ENCODE measurements at places on chromosomes 3 and 15.

DNA sequence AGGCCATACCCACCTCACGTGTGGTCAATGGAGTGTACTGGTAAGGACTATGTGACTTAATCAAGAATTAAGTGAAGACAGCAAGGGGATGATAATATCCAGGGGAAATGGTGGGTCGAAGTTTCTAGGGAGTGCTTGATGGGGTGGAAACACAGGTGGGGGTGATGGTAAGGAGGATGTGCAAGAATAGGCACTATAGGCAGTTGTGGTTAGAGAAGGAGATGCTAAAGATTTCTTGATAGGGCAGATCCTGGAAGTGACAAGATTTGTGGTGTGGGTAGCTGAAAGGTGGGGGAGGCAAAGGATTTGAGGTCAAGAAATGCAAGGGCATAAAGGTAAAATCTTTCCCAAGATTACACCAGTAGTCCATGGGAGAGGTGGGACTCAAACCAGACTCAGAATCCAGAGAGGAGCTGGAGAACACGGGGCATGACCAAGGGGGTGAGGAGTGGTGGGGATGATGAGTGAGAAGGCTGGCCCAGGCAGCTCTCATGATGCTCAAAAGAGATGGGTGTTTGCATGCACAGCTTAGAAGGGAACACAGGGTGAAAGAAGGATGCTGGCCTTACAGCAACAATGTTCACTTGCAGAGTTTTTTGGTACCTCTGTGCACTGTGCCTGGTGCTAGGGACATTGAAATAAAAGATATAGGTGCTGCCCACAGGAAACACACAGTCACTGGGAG lies 78.4 kb downstream of the CCR1 start:
- no peak for DNase-seq

- DNase-seq: no peak
Measured at GRCh38 chr3:11021611-11022011, 29.1 kb downstream of the SLC6A1 start.

- DNase-seq: no peak
Measured at GRCh38 chr3:43062040-43062563, 43.8 kb downstream of the POMGNT2 start.

GRCh38 chr3:42063888-42064287 lies 27.3 kb upstream of the TRAK1 start:
- DNase-seq: no peak

- no peak for DNase-seq
Measured at GRCh38 chr15:101288905-101289513, 6.0 kb downstream of the SNRPA1 start.

GRCh38 chr3:77267589-77267988 lies 227.7 kb downstream of the ROBO2 start:
- DNase-seq: no peak

- DNase-seq: no peak
Measured at GRCh38 chr3:184620475-184621119, 59.0 kb downstream of the EPHB3 start.

DNA sequence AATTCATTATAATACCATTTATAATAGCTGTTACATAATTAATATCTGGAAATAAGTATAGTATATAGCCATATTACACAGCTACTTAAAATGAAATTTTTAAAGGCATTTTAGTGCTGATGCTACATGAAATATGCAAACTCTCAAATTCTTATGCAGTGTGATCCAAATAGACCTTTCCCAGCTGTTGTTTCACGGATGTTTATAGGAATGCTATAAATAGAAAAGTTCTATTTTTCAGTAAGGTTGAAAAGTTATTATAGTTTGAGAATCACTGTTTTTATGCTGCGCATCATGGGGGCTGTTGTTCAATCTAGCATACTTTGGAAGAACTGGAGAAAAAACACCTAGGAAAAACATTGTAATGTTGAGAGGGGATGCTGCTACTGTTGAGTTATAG lies 147.7 kb upstream of the TRIM42 start:
- no peak for DNase-seq

DNA sequence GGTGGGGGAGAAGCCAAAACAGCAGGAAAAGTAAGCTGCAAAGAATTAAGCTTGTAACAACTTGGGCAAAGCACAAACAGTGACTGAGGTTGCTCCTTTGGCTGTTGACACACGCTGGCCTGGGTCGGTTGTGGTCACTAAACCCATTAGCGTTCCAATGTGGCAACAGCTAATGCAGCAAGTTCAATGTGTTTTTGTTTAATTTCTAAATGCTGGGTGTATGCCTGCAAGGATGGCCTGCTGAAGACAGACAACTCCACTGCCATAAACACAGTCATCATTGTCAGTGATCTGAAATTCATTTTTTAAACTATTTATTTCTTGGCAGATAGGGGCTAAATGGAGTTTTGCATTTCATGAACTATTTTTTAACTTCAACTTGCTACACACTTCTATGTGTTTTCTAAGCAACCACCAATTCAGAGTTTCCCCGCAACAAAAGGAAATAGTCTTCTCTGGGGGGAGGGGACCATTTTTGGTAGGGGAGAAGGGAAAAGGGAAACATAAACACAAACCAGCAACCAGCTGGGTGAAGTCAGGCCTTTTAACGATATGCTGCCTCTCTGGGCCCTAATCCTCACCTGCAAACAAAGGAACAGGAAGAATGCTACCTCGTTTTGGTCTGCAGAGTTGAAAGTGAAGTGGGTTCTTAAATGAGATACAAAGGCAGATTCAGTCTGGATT lies 34.8 kb upstream of the WNT5A start:
- DNase-seq: no peak

DNA sequence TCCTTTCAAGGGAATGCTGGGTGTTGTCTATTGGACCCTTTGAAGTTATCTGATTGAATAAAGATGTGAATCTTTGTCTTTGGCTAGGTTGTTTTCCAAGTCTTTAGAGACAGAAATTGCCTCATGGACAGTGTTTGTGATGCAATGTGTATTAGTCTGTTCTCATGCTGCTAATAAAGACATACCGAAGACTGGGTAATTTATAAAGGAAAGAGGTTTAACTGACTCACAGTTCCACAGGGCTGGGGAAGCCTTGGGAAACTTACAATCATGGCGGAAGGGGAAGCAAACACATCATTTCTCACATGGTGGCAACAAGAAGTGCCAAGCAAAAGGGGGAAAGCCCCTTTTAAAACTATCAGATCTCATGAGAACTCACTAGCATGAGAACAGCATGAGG lies 88.8 kb upstream of the PLXND1 start:
- no peak for DNase-seq

DNA sequence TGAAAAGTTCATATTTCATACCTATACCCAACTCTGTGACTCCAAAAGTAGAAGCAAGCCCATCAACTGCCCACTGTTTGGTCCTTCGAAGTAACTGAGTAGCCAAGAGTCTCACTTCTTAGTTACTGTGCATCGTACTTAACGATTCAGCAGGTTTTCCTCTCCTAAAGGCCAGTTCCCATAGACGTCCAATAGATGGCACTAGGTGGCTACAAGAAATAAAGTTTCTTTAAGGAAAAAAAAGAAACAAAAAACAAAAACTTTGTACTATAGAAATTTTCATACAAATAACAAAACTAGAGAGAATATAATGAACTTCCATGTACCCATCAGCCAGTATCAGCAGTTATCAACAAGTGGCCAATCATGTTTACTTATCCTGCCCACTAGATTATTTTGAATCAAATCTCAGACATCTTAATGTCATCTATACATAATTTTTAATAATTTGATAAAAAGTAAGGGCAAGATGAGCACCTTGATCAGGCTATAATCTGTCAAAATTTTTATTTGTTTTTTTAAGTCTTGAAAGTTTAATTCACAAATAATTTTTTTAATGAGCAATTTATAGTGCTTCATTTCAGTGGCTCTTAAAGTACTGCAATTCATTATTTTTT lies 63.8 kb upstream of the ACP3 start:
- DNase-seq: no peak

DNA sequence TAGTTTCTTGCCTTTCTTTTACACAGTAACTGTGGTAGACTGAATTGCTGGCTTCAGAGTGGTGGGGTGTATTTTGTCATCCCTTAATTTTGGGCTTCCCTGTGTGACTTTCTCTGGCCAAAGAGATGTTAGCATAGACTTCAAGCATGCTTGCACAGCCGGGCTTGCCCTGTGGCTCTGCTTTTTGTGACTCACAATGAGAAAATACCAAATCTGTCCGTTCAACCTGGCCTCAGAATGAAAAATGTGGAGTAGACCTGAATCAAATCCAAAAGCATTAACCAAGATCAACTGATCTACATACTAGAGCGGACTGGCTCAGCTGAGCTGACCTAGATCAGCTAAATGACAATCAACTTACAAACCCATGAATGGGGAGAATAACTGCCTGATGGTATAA lies 51.4 kb downstream of the PLAAT1 start:
- DNase-seq: no peak

DNA sequence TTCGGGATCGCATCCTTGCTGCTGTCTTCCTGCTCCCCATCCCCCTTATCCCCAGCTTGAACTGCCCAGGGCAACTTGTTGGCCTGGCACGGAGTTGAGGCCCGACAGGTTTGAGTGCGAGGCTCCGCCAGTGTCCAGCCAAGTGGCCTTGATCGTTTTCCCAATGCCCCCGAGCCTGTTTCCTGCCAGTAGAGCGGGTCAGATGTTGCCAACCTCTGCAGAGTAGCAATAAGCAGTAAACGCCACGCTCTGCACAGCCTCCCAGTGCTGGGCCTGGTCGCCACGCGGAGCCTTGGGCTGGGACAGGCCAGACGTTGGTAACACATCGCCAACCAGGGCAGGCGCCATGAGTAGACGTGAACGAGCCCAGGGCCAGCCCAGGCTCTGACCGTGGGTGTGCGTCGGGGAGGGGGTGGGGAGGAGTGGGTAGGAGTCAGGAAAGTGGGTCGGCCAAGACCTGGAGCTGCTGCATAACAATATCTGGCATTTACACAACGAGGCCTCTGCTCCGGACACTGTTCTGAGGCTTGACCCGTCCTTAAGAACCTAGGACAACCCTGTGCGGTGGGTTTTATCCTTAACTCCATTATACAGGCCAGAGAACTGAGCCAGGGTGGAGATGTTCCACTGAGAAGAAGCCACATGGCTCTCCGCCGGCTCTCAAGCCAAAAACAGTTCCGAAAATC lies 444 bp upstream of the ABHD14A start:
- no peak for DNase-seq

DNA sequence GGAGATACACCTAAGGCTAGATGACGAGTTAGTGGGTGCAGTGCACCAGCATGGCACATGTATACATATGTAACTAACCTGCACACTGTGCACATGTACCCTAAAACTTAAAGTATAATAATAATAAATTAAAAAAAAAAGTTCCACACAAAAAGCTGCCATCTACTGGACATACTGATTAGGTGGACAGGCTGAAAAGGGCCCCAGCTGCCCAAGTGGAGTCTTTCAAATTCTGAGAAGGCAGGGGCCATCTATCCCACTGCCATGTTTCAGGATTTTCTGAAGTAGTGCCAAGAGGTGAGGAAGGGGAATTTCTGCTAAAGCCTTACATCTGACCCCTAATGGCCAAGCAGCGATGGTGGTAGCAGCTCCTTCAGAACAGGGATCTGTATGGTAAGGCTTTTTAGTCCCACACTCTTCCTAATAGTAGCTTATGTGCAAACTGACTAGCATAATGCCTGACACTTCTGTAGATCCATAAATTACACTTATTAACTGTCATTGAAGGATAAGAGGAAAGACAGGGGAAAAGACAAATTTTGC lies 7.7 kb downstream of the FSTL1 start:
- DNase-seq: no peak

DNA sequence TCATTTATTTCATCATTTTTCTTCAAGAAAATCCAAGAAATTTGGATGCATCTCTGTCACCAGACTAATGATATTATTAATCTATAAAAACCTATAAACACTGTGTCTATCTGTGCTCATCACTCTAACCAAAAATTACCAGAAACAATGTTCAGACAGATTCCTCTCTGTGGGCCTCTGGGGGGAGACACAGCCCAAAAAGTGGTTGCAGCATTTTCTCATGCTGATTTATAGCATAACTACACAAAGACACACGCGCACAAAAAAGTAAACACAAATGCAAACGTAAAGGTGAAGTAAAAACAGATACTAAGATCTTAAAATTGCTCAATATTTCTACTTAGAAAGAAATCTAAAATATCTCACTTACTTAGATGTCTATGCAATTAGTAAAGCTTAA lies 976.0 kb downstream of the GBE1 start:
- DNase-seq: no peak

GRCh38 chr3:57026944-57027343 lies 33.5 kb upstream of the SPATA12 start:
- no peak for DNase-seq

GRCh38 chr3:31890007-31890406 lies 91.1 kb downstream of the OSBPL10 start:
- DNase-seq: no peak

DNA sequence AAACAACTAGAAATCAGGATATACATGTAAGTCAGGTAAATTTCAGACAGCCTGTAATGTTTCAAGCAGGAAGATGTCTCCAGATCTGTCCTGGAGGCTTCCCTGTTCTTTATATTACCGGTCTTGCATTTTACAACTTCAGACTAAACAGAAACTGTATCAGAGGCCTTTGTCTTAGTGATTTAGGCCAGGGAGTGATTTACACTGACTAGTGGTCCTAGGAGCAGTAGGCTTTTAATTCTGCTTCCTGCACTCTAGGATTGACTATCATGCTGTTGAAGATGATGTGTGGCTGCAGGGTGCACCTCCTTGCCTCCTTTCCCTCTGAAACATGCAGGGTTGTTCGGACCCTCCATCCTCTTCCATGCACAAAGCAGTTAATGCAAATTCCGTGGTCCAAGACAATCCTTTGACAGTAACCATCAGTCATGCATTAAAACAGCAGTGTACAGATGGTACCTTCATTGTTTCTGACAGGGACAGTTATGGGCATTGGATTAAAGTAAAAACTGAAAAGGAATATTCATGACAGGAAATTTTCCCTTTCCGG lies 27.6 kb downstream of the CHRNA7 start:
- no peak for DNase-seq

GRCh38 chr15:38652998-38653397 lies 88.4 kb upstream of the RASGRP1 start:
- no peak for DNase-seq

DNA sequence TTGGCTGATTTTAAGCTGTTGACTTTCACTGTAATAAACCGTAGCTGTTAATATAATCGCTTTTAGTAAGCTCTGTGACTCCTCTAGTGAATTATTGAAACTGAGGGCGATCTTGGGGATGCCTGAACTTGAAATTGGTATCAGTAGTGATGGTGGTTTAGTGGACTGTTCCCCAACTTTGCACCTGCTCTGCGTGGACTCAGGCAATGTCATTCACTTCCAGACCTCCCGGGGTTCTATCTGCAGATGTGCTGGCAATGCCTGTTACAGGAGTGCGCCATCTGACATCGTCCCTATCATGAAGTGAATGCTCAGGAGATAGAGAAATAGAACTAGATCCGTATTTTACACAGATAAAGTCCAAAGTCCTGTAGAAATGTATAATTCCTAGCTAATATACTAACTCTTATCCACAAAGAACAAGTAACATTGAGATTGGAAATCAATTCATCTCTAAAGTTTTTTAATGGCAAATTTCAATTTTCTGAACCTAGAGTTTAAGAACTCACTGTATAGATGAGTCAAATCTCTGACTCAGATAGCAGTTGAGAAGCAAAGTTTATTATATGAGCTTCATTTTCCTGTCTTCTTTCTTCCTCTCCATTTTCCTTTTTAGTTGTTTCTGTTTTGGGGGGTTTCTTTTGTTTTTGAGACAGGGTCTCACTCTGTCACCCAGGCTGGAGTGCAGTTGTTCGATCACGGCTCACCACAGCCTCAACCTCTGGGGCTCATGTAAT lies 51.8 kb downstream of the HEG1 start:
- DNase-seq: no peak

Measured in stimulated activated CD4-positive, alpha-beta T cell treated with anti-CD3 and anti-CD28 coated beads, Interleukin-1b, Interleukin-23, amount 100 ng/mL, for 1 hour (primary cell).